Cardiac muscle cell (in vitro differentiated cells and primary cell): ENCODE measurements at places on chromosomes 12 and 14. TPM values are rescaled to one million over a fixed set of nuclear protein-coding genes. Genes with fewer than 3 reads are reported as not detected.

The TEX52 gene
- total RNA-seq, result not detected in 2 replicates

The JPH4 gene
- total RNA-seq, result 0.39 and 0.63 TPM in 2 replicates

The TSPAN19 gene
- total RNA-seq, result 0.06 and 0.74 TPM in 2 replicates

The OR9K2 gene
- total RNA-seq, result not detected in 2 replicates

The ZDHHC22 gene
- total RNA-seq, result 0.12 and 0.25 TPM in 2 replicates

The PLCZ1 gene
- total RNA-seq, result not detected in 2 replicates

DNA sequence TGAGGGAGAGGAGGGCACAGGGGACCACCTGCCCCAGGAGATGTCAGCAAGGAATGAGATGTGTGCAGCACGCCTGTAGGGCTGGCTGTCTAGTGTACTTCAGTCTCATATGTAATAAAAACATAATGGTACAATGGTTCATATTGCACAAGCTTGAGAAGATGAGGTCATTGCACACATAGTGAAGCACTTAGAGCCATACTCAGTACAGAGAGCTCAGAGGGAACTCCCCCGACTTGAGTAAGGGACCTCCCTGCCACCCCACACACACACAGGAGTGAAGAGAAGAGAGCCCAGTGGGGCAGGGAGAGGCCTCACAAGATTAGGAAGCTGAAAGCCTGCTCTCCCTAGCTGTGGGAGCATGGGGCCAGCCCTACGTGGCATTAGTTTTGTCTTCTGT is 61.5 kb downstream of the SLC6A12 start:
- peaks cover 6% of the 10 kb centered on the region for H3K4me1 ChIP-seq
- H3K27me3 ChIP-seq, result no peaks in the 10 kb centered on the region

- H3K27ac ChIP-seq, result no peak overlapping the region
- no peaks in the 10 kb centered on the region for H3K4me1 ChIP-seq
- H3K27me3 ChIP-seq, result no peaks in the 10 kb centered on the region
- peak; percentile 62 for DNase-seq
- H3K36me3 ChIP-seq, result no peaks in the 10 kb centered on the region
Measured at GRCh38 chr12:79532907-79533288, 157.9 kb downstream of the PAWR start.

DNA sequence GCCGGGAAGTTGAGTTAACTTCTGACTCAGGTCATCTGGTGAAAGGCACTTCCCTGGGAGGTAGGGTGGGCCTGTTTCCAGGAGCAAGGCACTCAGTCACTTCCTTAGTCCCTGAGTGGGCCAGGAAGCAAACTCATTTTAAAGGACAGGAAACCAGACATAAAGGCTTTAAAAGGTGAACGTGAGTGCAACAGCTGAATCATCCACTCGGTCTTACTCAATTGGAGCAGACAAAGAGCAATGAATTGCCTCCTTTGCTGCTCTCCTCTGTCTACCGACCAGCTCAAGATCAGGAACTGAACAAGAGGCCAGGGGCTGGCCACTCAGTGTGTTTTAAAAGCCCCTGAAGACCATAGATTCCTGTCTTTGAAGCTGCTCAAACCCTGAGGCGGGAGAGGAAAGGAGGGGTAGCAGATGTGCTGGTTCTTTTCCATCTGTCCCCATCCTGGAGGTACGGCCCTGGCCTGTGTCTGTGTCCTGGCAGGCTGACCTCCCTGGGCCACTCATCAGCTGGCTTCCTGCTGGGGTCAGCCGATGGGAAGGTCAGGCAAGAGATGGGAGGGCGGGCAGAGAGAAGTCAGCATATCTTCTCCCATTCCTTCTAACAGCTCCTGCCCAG is 148.9 kb downstream of the PPM1H start:
- H3K4me3 ChIP-seq, result no peak overlapping the region
- H3K36me3 ChIP-seq, result no peaks in the 10 kb centered on the region
- no peaks in the 10 kb centered on the region for H3K4me1 ChIP-seq
- DNase-seq, result peak; percentile 92
- no peaks in the 10 kb centered on the region for H3K27me3 ChIP-seq

DNA sequence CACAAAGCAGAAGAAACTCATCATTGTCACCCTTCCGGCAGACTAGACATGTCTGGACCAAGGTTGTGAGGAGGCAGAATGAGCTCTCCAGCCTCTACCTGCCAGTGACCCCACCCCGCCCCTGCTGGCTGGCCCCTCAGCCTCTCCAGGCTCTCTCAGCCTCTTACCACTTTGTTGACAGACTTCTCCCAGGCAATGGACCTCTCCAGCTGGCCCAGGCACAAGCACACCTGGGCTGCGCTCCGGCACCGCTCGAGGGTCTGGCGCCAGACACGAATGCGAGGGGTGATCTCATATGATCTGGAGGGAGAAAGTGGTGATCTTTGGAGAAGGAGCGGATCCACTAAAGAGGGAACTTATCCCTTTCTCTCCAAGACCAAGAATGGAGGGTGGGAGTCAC is 30.3 kb downstream of the BAZ2A start:
- peaks cover 72% of the 10 kb centered on the region for H3K36me3 ChIP-seq
- H3K27me3 ChIP-seq, result no peaks in the 10 kb centered on the region
- peak overlapping the region; percentile 80 for H3K27ac ChIP-seq
- DNase-seq, result no peak
- no peak overlapping the region for H3K4me3 ChIP-seq

GRCh38 chr12:71220260-71220659 is 62.5 kb upstream of the TSPAN8 start:
- DNase-seq, result no peak
- no peaks in the 10 kb centered on the region for H3K4me1 ChIP-seq
- H3K27me3 ChIP-seq, result no peaks in the 10 kb centered on the region
- H3K4me3 ChIP-seq, result no peak overlapping the region
- H3K27ac ChIP-seq, result no peak overlapping the region

GRCh38 chr14:52856139-52856538 is 64.7 kb upstream of the GNPNAT1 start:
- peaks cover 11% of the 10 kb centered on the region for H3K4me1 ChIP-seq
- H3K4me3 ChIP-seq, result no peak overlapping the region
- H3K36me3 ChIP-seq, result peaks cover 30% of the 10 kb centered on the region
- H3K27me3 ChIP-seq, result no peaks in the 10 kb centered on the region
- peak overlapping the region; percentile 47 for H3K27ac ChIP-seq

GRCh38 chr12:39441963-39442830 is 723 bp downstream of the KIF21A start:
- peak overlapping the region; percentile 90 for H3K27ac ChIP-seq
- DNase-seq, result peak; percentile 61
- no peaks in the 10 kb centered on the region for H3K27me3 ChIP-seq

- peaks cover 12% of the 10 kb centered on the region for H3K36me3 ChIP-seq
- H3K27ac ChIP-seq, result peak overlapping the region; percentile 79
- peak overlapping the region; percentile 76 for H3K4me3 ChIP-seq
- H3K4me1 ChIP-seq, result peaks cover 8% of the 10 kb centered on the region
- H3K27me3 ChIP-seq, result no peaks in the 10 kb centered on the region
- no peak for DNase-seq
Measured at GRCh38 chr12:6938353-6939190, 5.0 kb upstream of the RNU7-1 start.

GRCh38 chr14:36663404-36664321 is 2.0 kb downstream of the PAX9 start:
- DNase-seq, result no peak
- peaks cover 22% of the 10 kb centered on the region for H3K4me1 ChIP-seq
- peak overlapping the region; percentile 59 for H3K4me3 ChIP-seq
- no peaks in the 10 kb centered on the region for H3K36me3 ChIP-seq
- no peak overlapping the region for H3K27ac ChIP-seq

GRCh38 chr14:72305561-72305960 is 373.3 kb downstream of the RGS6 start:
- DNase-seq, result no peak
- no peaks in the 10 kb centered on the region for H3K36me3 ChIP-seq
- H3K27ac ChIP-seq, result no peak overlapping the region
- no peaks in the 10 kb centered on the region for H3K27me3 ChIP-seq
- H3K4me3 ChIP-seq, result no peak overlapping the region
- peaks cover 4% of the 10 kb centered on the region for H3K4me1 ChIP-seq

GRCh38 chr12:12608557-12608957 is 3.1 kb upstream of the CREBL2 start:
- no peak overlapping the region for H3K4me3 ChIP-seq
- H3K27ac ChIP-seq, result no peak overlapping the region
- H3K36me3 ChIP-seq, result no peaks in the 10 kb centered on the region

- H3K27me3 ChIP-seq, result no peaks in the 10 kb centered on the region
- no peak overlapping the region for H3K27ac ChIP-seq
- no peak overlapping the region for H3K4me3 ChIP-seq
- DNase-seq, result peak; percentile 85
Measured at GRCh38 chr12:109126784-109127183, 10.4 kb downstream of the ACACB start.

DNA sequence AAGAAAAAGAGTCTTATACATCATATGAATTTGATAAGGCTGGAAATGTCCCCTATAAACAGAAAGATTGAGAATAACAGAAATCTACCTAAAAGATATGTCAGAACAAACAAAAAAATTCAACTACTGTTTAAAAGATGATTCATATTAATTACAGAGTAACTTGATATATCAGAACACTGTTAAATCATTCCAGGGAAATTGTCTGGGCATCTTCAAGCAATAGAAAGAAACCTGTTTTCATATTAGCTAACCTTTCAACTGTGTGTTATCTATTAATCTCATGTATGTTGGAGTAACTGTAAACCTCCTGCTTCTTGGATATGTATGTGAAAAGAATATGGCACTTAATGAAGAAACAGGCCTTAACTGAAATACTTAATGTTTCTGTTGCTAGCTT is 96.7 kb downstream of the NUBPL start:
- DNase-seq, result no peak
- no peaks in the 10 kb centered on the region for H3K4me1 ChIP-seq
- H3K4me3 ChIP-seq, result no peak overlapping the region

GRCh38 chr14:24274101-24274543 is 2.7 kb upstream of the RABGGTA start:
- DNase-seq, result no peak
- H3K36me3 ChIP-seq, result no peaks in the 10 kb centered on the region
- H3K4me3 ChIP-seq, result no peak overlapping the region
- H3K27me3 ChIP-seq, result no peaks in the 10 kb centered on the region
- H3K27ac ChIP-seq, result no peak overlapping the region

- H3K27me3 ChIP-seq, result no peaks in the 10 kb centered on the region
- no peak for DNase-seq
- H3K4me1 ChIP-seq, result no peaks in the 10 kb centered on the region
- H3K36me3 ChIP-seq, result no peaks in the 10 kb centered on the region
Measured at GRCh38 chr14:97602438-97603117, 805.4 kb downstream of the VRK1 start.

- H3K27ac ChIP-seq, result no peak overlapping the region
- H3K4me3 ChIP-seq, result no peak overlapping the region
- H3K4me1 ChIP-seq, result no peaks in the 10 kb centered on the region
- no peak for DNase-seq
Measured at GRCh38 chr12:96466939-96467751, 22.2 kb upstream of the CFAP54 start.

GRCh38 chr14:69321601-69322330 is 61.8 kb downstream of the GALNT16 start:
- no peak overlapping the region for H3K4me3 ChIP-seq
- H3K27ac ChIP-seq, result no peak overlapping the region
- DNase-seq, result no peak
- no peaks in the 10 kb centered on the region for H3K36me3 ChIP-seq
- H3K4me1 ChIP-seq, result no peaks in the 10 kb centered on the region
- no peaks in the 10 kb centered on the region for H3K27me3 ChIP-seq

DNA sequence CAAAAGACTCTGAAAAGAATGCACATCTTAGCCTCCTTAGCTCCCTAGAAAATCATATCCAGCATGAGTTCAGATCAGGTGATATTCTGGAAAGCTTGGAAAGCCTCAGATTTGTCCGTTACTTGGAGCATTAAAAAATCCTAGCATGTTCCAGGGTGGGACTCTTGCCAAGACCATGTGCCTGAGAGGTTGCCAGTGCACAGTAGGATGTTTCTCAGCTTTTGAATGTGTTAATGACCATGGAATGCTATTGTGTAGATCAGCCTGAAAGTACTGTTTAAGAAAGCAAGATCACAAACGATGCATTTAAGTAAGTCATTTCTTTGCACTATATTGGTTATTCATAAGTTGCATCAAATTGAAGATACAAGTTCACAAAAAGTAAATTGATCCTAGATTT is 230.5 kb downstream of the ETNK1 start:
- no peaks in the 10 kb centered on the region for H3K36me3 ChIP-seq
- peaks cover 27% of the 10 kb centered on the region for H3K4me1 ChIP-seq
- DNase-seq, result no peak
- no peaks in the 10 kb centered on the region for H3K27me3 ChIP-seq

GRCh38 chr12:89977405-89978085 is 268.9 kb upstream of the ATP2B1 start:
- H3K27me3 ChIP-seq, result no peaks in the 10 kb centered on the region
- no peaks in the 10 kb centered on the region for H3K36me3 ChIP-seq
- peaks cover 9% of the 10 kb centered on the region for H3K4me1 ChIP-seq
- H3K4me3 ChIP-seq, result no peak overlapping the region
- no peak for DNase-seq

DNA sequence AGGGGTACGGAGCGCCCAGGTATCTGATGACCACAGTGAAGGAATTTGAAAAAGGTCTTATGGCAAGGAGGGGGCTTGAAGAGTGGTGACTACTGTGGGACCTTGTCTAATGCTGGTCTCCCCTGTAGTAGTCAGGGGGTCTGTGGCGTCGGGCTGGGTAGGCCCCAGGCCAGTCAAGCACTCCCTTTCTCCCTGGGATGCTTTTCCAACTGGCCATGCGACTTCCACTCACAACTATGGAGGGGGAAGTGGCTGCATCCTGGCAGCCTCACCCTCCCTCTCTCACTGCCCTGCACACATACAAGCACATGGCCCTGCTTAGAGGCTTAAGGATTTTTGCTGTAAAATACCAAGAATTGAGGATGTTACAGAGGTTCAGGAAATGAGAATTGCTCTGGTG is 4.1 kb downstream of the TSPAN11 start:
- no peak for DNase-seq
- peaks cover 50% of the 10 kb centered on the region for H3K4me1 ChIP-seq
- H3K27ac ChIP-seq, result no peak overlapping the region
- no peaks in the 10 kb centered on the region for H3K27me3 ChIP-seq
- H3K4me3 ChIP-seq, result no peak overlapping the region
- H3K36me3 ChIP-seq, result no peaks in the 10 kb centered on the region

DNA sequence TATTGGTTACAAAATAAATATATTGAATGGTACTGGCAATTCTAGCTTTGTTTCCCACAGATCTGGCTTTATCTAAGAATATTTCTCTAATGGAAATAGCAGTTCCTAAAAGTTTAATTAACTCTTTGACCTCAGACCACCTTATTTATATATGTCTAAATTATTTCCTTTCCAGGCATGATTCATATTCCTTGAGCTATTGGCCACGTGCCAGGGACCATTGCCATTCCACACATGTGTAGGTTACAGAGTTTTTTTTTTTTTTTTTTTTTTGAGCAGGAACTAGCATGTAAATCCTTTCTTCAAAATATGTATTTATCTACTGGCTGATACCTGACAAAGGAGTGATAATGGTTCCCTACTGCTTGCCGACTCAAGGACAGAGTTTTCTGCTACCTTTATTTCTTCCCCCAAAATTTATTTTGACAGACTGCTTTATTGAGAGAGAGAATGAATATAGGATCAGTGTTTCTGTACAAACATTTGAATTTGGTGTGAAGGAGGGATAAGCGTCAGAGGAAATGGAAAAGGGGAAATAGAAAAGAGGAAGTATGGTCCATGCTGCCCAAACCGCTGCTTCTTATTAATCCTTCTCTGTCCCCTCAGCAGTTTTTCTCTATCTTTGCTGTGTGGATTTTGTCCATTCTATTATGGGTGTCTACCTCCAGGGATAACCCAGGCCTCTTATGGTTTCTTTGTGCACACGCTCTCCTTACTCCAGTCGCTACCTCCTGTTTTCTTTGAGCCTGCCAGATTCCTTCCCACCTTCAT is 36.4 kb downstream of the PDE3A start:
- H3K27ac ChIP-seq, result no peak overlapping the region
- no peaks in the 10 kb centered on the region for H3K36me3 ChIP-seq
- peaks cover 3% of the 10 kb centered on the region for H3K4me1 ChIP-seq
